ENCODE measurements at places on chromosomes 13 and 19. TPM values are rescaled to one million over a fixed set of nuclear protein-coding genes. Genes with fewer than 3 reads are reported as not detected.

The ZNF296 gene
- total RNA-seq, result 0.32 TPM

The CATSPERD gene
- total RNA-seq, result not detected

The SUGP1 gene
- 37.2 TPM for total RNA-seq

The C19orf33 gene
- total RNA-seq, result 5.6 TPM

The SLC25A41 gene
- total RNA-seq, result not detected

The SIGLEC10 gene
- total RNA-seq, result 0.19 TPM

- no peak for DNase-seq
Observed at GRCh38 chr19:55087542-55087901, 11.9 kb downstream of the EPS8L1 start.

DNA sequence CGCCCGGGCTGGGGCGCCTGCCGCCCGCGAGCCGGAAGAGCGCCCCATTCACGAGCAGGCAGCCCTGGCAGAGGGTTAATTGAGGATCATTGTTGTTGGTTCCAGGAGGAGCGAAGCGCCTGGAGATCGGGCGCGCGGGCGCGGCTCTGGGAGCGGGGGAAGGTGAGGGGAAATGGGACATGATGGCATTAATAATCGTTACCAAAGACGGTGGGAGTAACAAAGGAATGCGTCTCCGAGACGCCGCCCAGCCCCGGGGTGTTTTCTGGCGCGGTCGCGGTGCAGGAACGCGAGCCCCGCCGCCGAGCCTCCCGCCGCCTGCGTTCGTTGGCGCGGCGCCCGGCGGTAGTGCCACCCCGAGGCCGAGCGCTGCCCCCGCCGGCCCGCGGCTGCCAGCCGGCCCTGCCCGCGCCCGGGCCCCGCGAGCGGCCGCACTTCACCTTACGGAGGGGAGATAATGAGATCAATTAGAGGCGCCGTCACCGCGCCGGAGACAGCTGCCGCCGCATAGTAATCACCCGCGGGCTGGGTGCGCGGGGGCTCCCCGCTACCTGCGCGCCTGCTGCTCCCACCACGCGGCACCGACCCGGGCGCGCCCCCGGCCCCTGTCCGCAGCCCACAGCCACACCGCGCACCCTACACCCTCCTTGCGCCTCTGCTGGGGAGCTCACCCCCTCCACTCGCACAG, 2.8 kb downstream of the ZNF536 start:
- DNase-seq, result no peak

GRCh38 chr19:13926715-13927114, 11.5 kb downstream of the PODNL1 start:
- no peak for DNase-seq

- no peak for DNase-seq
Observed at GRCh38 chr13:51935326-51936171, 73.8 kb downstream of the CCDC70 start.

DNA sequence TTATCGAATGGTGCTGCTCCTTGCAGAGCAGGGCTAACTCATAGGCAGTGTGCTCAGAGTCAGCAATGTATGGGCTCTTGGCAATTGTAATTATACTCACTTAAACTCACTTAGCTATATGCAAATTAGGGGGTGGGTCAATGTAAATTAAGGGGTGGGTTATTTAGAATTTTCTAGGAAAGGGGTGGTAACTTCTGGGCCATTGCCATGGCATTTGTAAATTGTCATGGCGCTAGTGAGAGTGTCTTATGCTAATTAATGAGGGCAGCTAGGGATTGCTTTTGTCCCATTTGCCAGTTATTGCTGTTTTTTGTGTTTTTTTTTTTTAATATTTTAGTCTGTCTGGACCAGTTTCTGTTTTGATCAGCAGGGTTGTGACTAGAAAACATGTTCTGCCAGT, 68.4 kb downstream of the DIAPH3 start:
- DNase-seq, result no peak

GRCh38 chr13:30850204-30850866, 55.7 kb upstream of the MEDAG start:
- DNase-seq, result no peak

DNA sequence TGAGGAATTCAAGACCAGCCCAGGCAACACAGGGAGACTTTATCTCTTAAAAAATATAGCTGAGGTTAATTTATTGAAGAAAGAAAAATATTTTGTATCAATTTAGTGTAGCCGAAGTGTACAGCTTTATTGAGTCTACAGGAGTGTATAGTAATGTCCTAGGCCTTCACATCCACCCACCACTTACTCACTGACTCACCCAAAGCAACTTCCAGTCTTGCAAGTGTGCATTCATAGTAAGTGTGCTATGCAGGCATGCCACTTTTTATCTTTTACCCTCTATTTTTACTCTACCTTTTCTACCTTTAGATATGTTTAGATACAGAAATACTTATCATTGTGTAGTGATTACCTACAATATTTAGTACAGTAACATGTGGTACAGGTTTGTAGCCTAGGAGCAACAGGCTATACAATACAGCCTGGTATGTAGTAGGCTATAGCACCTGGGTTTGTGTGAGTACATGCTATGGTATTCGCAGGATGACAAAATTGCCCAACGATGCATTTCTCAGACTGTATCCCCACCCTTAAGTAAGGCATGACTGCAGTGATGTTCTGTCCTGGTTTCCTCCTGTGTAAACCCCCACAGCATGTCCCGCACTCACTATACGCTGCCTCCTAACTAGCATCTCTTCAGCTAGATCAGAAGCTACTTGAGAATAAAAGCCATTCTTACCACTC, 15.3 kb upstream of the ATP12A start:
- no peak for DNase-seq

DNA sequence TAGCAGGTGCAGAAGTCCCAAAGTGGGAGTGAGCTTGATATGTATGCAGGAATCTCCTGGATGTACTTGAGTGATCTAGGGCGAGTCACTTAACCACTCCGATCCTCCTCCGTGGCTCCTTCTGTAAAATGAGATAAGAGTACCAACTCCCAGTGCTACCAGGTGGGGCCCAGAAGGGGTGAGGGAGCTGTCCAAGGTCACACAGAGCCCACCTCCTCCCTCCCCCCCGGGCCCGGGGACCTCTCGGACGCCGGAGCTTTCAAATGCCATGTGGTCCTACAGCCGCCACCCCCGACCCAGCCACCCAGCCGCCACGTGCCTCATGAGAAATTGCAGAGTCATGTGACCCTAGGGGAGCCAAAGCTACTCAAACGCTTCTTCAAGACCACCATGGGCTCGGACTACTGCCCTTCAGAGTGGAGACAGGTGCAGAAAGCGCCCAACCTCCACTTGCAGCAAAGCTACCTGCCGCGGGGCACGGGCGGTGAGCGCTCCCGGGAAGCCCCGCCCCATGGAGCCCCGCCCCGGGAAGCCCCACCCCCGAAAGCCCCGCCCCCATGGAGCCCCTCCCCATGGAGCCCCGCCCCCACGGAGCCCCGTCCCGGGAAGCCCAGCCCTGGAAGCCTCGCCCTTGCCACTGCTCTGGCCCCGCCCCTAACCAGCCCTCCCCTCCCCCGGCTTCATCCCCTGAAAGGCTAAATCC, 10.1 kb upstream of the ZNF358 start:
- DNase-seq, result no peak

DNA sequence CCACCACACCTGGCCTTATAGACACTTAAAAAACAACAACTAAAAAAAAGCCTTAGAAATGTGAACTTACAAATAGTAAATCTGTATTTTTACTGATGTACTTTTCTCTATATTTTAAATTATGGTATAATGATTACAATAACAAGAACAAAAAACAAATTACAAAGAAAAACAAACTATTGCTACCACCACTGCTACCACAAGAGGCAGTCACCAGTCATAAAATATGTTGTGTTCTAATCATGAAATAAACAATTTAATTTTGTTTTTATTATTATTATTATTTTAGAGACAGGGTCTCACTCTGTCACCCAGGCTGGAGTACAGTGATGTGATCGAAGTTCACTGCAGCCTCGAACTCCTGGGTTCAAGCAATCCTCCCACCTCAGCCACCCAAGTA, 72.2 kb downstream of the DIAPH3 start:
- no peak for DNase-seq

DNA sequence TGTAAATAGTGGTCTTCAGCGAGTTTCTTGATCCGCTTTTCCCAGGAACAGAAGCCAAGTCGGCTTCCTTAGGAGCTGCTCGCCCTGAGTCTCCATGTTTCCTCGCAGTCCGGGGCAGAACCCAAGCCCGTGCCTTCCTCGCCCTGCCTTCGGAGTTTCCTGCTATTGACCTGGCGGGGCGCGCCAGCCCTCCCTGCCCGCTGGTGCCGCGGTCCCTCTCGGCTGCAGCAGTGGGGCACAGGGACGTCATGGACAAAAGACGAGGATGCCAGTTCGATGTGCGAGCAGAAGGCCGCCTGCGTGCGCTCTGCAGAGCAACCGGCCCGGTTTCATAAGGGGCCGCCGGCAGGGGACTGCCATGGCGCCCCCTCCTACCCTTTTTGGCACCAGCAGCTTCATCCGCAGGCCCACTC, 156.6 kb downstream of the TM9SF2 start:
- DNase-seq, result peak; percentile 66

GRCh38 chr13:98108341-98108740, 34.6 kb upstream of the FARP1 start:
- no peak for DNase-seq

GRCh38 chr13:63737418-63737817, 2321.8 kb upstream of the PCDH20 start:
- DNase-seq, result peak; percentile 16

Measured in Right ventricle myocardium superior (tissue), 1 donor.